ENCODE measurements at places on chromosomes 2 and 18.

GRCh38 chr18:2535419-2535910, 35.8 kb downstream of the METTL4 start:
- DNase-seq: no peak

- no peak for DNase-seq
These were observed 416.5 kb downstream of the MEIS1 start for GRCh38 chr2:66851449-66851872.

GRCh38 chr2:9703701-9704221, 73.0 kb upstream of the YWHAQ start:
- peak; percentile 95 for DNase-seq

GRCh38 chr2:67015681-67016080, 381.5 kb upstream of the ETAA1 start:
- no peak for DNase-seq

GRCh38 chr2:205954707-205955106, 131.3 kb downstream of the INO80D start:
- no peak for DNase-seq

DNA sequence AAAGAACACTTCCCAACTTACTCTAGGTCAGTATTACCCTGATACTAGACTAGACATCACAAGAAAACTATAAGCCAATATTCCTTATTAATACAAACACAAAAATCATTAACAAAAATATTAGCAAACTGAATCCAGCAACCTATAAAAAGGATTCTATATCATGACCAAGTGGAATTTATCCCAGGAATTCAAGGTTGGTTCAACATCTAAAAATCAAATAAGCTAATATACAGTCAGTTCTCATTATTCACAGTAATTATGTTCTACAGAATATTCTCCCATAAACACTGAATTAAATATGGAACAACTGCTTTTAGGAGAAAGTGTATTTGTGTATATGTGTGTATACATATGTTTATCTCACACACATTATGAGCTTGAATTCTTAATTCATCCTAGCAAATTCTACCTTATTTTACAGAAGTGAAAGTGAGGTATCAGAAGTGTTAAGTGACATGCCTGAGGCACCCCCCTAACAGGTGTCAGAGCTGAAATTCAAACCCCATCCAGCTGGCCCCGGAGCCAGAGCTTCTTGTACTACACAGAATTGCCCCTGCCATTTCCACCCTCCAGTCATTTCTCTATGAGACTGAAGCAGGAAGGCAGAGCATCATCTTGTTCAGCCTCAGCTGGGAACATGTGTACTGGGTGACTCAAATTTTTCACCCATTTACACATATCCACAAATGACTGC, 77.8 kb downstream of the MALT1 start:
- DNase-seq: no peak

- peak; percentile 61 for DNase-seq
These were observed 211.6 kb downstream of the TRIB2 start for GRCh38 chr2:12928197-12928774.

DNA sequence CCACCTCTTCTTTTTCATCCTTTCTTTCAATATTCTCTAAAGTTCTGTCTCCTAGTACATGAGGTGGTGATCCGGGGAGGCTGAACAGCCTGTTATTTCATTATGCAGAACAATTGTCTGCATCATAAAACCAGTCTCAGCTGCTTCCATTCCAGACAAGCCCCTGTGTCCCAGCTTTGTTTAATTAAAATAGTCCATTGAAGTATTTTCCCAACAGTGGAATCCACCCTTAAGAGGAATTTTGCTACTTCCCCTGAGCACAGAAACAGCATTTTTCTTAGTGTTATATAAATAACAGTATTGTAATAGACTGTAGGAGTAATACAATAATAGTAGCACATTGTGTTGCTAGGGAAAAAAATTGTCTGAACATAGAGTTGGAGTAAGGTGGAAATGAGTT, 395.4 kb upstream of the TCF4 start:
- no peak for DNase-seq

GRCh38 chr2:101089942-101090799, 61.0 kb downstream of the TBC1D8 start:
- no peak for DNase-seq

DNA sequence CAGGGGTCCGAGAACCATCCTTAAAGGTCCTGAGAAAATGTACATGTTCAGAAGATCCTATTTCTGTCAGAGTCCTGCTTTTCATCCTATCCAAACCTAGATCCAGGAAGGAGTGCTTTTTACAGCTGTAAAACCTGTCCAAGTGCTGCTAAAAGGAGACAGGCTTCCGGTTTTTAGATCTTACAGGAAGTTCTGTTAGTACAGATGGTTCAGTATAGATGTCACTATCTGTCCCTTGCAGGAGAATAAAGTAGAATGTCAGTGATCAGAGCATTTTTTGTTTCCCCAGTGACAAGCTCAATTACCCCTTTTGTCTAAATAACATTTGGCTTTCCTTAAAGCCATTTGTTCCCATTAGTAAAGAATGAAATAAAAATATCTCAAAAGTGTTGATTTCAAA, 98.3 kb downstream of the NRP2 start:
- no peak for DNase-seq

- no peak for DNase-seq
These were observed 13.8 kb downstream of the MAPK4 start for GRCh38 chr18:50573679-50574078.

GRCh38 chr18:66603941-66604627, at the start of gene CDH19:
Gene CDH19 (minus strand): TSS chr18:66604090. CDS start chr18:66572204, 31,886 bp downstream.
- no peak for DNase-seq

DNA sequence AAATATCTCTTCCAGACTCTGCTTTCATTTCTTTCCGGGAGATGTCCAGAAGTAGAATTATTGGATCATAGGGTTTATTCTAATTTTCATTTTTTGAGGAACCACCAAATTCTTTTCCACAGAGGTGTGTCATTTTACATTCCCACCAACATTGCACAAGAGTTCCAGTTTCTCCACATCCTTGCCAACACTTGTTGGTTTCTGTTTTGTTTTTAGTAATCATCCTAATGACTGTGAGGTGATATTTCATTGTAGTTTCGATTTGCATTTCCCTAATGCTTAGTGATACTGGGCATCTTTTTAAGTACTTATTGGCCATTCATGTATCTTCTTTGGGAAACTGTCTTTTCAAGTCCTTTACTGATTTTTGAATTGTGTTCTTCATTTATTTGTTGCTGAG, 513.1 kb downstream of the PARD3B start:
- DNase-seq: peak; percentile 8

DNA sequence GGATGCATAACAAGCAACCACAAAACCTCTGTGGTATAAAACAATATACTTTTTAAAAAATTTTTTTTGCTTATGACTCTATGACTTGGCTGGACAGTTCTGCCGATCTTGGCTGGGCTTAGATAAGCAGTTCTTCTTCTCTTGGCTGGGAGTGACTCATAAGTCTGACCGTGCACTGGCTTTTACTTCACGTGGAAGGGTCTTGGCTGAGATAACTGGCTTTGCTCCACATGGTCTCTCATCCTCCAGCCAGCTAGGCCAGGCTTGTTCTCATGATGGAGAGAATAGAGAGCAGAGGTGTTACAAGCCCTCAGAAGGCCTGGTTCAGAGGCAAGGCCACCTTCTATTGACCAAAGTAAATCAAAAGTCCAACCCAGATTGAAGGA, 178.9 kb upstream of the SERPINE2 start:
- DNase-seq: peak; percentile 68

- DNase-seq: no peak
These were observed 98.3 kb upstream of the LDLRAD4 start for GRCh38 chr18:13120255-13120654.

GRCh38 chr18:49628881-49629795, 67.3 kb downstream of the LIPG start:
- DNase-seq: no peak

DNA sequence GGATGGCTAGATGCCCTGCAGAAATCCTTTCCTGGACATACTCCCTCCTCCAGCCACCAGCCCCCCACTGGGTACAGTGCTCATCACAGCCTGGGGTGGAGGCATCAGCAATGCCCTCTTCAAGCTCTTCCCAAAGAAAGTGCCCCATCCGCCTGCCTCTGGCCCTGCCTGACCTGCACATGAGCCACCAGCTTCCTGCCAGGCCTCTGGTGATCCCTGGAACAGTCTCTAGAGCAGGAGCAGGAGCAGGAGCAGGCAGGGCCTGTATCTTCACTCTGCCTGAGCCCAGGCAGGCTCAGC, 54.1 kb upstream of the CAB39 start:
- no peak for DNase-seq

DNA sequence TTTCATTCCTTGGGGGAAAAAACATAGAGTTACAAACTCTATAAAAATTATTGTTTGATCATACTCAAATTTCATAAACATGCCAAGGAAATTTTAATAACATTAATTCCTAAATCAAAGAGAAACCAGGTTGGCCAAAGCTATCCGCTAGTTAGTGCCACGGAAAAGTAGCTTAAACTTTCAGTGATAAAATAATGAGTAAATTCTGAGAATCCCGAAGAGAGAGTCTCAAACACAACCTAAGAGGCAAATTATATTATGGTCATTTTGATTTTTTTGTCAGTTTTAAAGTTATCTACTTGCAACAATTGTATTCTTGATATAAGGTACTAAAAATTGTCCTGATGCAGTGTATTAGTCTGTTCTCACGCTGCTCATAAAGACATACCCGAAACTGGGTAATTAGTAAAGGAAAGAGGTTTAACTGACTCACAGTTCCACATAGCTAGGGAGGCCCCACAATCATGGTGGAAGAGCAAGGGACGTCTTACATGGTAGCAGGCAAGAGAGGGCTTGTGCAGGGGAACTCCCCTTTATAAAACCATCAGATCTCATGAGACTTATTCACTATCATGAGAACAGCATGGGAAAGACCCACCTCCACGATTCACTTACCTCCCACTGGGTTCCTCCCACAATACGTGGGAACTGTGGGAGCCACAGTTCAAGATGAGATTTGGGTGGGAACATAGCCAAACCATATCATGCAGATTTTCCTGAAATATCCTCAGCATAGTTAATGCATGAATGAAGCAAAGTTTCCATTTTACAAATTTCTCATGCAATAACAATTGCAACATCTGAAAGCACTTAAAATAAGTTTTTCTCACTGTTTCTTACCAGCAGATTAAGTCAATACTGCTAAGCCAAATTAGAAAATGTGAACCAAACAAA, 205.9 kb upstream of the STK17B start:
- no peak for DNase-seq

DNA sequence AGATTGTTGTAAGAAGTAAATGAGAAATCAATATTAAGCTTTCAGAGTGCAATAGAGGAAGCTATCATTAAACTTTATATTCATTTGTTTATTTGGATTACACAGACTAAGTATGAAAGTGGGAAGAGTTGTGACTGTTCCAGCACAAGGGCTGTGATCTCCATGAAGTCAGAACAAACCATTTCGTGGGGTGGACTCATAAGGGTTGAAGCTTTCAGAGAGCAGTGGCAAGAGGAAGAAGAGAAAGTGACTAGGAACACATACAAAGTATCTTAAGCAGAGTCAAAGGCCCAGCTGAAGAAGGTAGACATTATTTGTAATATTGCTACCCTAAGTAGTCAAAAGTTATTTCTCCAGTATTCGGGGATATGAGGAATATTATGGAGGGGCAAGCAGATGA, 117.0 kb downstream of the ARHGAP15 start:
- no peak for DNase-seq

DNA sequence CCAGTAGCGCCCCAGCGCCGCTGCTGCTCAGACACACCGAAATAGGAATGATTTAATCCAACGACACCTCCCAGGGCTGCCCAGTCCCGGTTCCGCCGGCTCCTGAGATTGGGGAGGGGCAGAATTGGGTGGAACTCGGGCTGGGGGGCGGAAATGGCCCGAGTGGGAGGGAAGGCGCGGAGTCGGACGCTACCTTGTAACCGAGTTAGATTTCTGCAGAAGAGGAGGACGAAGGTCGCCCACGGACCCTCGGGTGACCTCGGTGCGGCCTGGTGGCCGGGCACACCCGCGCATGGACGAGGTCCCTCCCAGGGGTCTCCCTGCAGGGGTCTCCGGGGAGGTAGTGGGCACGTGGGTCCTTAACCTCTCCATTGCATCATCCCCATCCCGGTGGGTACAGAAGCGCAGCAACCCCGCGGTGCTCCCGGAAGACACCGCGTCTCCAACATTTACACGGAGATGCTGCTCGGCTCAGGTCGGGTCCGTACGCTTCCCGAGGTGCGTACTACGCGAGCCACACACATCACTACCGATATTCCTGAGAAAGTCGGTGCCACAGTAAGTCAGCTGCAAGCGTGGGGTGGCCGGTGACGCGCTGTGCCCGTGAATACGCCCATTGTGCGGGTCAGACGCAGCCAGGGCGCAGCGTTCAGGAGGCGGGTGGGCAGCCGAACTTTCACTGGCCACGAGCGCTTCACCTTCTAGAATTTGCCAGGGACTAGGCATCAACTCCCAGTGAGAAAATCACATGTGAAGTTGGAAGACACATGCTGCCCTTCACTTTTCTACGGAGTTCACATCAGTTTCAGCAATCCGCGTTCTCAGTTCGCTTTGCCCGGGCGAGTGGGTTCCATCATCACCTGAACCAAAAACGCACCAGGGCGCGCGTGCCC, 3.0 kb downstream of the ZNF516 start:
- DNase-seq: peak; percentile 30
